Activated CD4-positive, alpha-beta T cell treated with anti-CD3 and anti-CD28 coated beads, Interleukin-2, Interleukin-4, amounts not matched to agents 100 ng/mL and 50 ng/mL, durations not matched to agents 16 hours and 8 hours (primary cell): ENCODE measurements at places on chromosomes 11 and 22.

GRCh38 chr11:86608251-86608799, 64.1 kb downstream of the ME3 start:
- peak; percentile 66 for DNase-seq

GRCh38 chr11:128884703-128885338, 6.3 kb upstream of the KCNJ5 start:
- DNase-seq: peak; percentile 73

DNA sequence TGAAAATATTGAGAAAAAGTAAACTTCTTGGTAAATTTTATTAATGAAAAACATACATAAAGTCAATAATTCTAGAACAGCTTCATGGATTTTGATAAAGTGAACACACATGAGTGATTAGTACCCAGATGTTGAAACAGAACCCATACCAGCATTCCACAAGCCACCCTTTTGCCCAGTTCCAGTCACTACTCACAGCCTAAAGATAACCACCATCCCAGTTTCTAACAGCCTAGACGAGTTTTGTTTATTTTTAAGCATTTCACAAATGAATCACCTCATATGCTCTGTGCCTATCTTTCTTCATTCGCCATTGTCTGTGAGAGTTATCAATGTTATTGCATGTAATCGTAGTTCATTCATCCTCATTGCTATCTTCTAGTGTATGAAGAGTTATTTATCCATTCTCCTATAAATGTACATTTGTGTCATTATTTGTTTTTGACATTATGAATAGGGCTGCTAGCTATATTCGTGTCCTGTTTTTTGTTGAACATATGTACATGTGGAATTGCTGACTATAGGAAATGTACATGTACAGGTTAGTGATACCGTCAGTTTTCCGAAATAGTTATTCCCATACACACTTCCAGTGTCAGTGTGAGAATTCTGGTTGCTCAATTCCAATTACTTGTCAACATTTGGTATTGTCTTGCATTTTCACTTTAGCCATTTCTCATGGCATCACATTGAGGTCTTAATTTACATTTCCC, 44.5 kb upstream of the TEAD1 start:
- DNase-seq: no peak

GRCh38 chr22:34036931-34037330, 116.7 kb upstream of the LARGE1 start:
- DNase-seq: no peak

- no peak for DNase-seq
These were observed 109.6 kb downstream of the SCN3B start for GRCh38 chr11:123544631-123545375.

DNA sequence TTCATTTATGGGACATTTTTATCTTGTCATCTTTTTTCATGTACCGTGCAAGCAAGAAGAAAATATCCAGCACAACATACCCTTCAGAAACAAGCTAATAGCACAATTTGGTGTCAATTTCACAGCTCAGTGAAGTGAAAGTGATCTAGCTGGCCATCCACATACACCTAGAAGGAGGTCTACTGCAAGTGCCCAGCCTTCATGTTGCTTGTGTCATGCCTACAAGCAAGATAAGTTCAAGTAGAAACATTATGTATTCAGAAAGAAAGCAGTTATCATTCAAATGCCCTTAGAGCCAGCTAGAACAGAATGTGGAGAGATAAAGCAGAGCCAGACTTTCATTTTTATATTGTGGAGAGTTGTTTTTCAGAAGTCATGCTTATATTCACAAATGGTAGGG, 325.7 kb upstream of the PITPNB start:
- DNase-seq: no peak

DNA sequence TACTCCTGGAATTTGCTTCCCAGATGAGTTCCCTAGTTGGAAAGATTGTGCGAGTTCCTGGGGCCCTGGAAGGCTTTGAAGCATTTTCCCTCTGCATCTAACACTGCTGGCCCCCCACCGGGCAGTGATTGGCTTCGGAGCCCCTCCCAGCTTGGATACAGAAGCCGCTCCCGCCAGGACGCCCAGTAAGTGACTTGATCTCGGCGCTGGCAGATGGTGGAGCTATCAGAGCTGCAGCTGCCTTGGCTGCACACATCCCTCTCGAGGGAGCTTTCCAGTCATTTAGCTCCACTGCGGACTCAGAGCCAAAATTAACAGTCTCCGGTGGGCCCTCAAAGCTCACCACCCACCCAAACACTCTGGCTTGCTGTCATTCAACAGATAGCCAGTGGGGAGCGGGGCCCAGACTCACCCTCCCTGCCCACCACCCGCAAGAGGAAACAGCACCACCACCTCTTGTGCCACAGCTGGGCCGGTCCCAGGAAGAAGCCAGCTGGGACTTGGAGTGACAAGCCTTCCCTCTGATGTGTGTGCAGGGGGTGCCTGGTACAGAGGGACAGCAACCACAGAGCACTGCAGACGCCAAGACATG, 162.3 kb downstream of the TRIM29 start:
- DNase-seq: no peak
